ENCODE measurements at places on chromosomes 16 and 17. TPM values are rescaled to one million over a fixed set of nuclear protein-coding genes. Genes with fewer than 3 reads are reported as not detected.
A peak's percentile ranks its signal among the peaks of the same experiment; 100 is the strongest.

DNA sequence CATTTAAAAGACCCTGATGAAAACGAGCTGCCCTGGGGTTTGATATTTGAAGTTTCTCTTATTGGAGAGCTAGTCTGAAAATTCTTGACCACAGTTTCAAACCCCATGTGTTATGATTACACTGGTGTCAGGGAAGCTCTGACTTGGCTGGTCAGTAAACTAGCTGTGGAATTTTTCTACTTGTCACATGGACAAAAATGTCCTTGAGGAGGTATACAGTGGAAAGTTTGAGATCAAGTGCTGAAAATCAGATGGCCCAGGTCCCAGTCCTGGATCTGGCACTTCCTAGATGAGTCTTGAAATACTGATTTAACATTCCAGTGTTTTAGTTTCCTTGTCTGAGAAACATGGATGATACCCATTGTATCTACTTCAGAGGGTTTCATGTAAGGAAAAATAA is 30.7 kb upstream of the SOX9 start:
- DNase-seq: no peak

GRCh38 chr16:47643323-47644000 is 182.3 kb downstream of the PHKB start:
- DNase-seq: no peak

The HOXB9 gene
- total RNA-seq: not detected

GRCh38 chr17:66716236-66717026 is 118.5 kb upstream of the CACNG5 start:
- no peak for DNase-seq

GRCh38 chr17:76261421-76262215 is 3.5 kb upstream of the UBALD2 start:
- DNase-seq: no peak

The MAFG gene
- total RNA-seq: 30.7 TPM

DNA sequence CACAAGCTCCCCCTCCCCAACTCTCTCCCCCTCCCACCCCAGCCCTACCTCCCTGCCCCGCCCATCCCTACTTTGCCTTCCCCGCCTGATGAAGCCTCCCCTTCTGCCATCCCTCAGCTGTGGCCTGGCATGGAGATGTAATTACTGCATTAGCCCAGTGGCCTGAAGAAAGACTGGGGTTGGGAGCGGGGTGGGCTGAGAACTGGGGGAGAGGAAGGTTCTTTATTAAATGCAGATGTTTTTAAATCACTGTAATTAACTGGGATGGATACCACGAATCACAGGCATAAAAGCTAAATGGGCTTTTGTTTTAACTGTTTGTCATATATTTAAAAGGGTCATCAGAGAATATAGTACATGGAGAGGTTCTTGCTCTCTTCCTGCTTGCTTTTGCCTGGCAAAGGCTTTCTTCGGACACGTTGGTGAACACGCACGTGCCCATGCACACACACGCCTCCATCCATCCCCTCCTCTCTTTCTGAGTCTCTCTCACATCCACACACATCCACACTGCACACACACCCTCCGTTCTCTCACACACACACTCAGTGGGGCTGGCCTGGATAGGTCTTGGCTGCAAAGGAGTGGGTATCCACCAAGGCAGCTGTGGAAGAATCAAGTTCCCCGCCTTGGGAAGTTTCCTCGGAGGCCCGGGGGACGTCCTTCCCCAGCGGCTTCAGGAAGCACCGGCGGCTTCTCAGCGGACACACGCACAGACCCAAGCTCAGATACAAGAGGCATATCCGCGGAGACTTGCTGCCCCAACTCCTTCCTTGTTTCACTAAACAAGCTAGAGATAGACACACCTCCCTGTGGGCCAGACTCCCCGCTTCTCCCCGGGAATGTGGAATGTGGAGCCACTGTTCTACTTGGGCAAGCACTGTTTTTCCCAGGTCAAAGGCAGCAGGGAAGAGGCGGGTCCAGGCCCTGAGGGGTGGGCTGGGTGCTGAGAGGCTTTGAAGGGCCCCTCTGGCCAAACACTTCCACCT is 27.4 kb upstream of the TNRC6C start:
- no peak for DNase-seq

The BAIAP2 gene
- total RNA-seq: 119 TPM

GRCh38 chr17:48262982-48263730 is 155.6 kb downstream of the SNX11 start:
- no peak for DNase-seq

DNA sequence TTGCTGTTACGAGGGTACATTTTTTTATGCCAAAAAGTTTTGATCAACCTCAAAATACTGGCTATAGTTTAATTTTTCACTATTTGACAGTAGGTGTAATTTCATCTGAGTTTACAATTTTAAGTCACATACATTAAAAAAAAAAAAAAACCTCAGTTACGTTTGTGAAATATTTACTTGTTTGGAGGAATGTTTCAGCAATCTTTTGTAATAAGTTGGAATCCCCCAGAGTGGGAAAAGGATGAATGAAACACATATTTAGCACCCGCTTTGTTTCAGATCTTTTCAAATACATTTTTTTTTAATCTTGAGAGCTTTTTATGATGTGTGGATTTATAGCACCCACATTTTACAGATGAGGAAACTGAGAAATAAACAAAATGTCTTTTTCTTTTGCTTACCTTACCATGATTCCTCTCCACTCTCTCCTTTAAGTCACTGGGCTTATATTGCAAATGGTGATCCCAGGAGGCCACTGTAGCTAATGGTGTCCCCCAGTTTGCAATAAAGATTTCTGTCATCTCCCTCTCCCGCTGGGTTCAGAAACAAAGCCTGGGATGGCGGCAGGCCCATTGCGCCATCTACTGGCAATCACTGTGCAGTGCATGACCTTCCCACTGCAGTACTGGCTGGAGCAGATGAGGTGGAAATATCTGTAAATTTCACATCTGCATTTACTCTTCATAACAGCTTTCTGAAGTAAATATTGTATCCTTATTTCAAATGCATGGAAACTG is 27.7 kb downstream of the TBC1D3B start:
- peak; percentile 73 for DNase-seq

DNA sequence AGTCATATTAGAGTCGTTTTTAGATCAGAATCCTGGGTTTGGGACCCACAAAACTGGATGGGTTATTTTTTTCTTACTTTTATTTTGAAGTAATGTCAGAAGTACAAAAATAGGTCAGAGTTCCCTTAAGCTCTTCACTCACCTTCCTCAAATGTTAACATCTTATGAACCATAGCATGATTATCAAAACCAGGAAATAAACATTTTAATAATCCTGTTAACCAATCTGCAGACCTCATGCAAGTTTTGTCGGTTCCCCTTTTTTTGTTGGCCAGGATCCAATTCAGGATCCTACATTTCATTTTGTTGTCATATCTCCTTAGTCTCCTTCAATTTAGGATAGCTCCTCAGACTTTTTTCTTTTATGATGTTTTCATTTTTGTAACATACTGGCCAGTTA is 162.0 kb downstream of the CHD9 start:
- DNase-seq: no peak

DNA sequence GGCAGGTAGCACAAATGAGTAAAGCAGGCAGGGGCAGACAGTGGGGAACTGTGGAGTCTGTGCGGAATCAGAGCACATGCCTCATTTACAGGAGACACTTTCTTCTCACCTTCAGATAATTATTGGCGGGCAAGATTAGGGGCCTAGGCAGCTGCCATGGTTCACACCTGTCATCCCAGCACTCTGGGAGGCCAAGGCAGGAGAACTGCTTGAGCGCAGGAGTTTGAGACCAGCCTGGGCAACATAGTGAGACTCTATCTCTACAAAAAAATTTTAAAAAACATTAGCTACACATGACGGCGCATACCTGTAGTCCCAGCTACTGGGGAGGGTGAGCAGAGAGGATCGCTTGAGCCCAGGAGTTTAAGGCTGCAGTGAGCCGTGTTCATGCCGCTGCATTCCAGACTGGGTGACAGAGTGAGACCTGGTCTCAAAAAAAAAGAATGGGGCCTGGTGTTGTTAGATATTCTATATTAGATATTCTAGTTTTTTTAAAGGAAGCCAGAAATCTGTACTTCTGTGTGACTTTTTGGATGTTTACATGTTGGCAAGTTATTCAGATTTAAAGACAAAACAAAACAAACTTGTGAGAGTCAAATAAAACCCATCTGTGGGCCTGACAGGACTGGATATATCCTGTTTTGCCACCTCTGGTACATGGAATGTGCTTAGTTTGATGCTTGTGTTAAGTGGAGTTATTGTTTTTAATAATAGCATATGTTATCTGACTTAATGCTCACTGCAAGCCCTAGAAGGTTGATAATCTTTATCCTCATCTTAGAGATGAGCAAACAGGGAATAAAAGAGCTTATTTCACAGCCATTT is 4.9 kb upstream of the LPCAT2 start:
- no peak for DNase-seq

DNA sequence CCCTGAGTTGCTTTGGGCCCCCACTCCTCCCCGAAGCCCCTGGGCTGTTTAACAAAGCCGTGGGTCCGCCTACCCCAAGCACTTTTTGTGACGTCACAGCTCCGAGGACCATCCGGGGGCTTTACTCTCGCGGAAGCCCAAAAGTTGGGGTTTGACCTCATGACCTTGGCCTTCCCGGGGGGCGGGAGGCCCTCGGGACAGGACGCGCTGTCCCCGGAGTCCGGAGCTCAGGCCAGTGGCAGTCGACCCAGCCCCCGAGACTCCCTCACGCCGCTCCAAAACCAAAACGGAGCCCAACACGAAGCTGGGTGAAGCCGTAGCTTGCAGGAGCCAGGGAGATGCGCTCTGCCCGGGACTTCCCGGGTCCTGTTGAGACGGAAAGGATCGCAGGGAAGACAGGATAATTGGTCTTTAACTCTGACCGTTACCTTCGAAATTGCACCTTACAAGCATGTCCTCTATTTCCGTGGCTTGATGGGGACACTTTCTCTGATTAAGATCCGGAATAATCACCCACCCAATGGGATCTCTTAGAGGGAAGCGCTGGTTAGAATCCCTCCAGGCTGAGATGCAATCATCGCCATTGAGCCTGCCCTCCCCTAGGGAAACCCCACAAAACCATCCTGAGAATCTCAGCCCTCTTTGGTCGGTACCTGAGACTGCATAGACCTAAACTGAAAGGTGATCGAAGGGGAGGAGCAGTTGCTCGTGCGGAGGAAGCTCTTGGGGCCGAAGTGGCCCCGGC is 4.9 kb upstream of the SOX9 start:
- DNase-seq: no peak

- DNase-seq: no peak
Observed at GRCh38 chr17:48335858-48336500, 94.0 kb downstream of the SKAP1 start.

The DYNLRB2 gene
- total RNA-seq: 7.1 TPM

DNA sequence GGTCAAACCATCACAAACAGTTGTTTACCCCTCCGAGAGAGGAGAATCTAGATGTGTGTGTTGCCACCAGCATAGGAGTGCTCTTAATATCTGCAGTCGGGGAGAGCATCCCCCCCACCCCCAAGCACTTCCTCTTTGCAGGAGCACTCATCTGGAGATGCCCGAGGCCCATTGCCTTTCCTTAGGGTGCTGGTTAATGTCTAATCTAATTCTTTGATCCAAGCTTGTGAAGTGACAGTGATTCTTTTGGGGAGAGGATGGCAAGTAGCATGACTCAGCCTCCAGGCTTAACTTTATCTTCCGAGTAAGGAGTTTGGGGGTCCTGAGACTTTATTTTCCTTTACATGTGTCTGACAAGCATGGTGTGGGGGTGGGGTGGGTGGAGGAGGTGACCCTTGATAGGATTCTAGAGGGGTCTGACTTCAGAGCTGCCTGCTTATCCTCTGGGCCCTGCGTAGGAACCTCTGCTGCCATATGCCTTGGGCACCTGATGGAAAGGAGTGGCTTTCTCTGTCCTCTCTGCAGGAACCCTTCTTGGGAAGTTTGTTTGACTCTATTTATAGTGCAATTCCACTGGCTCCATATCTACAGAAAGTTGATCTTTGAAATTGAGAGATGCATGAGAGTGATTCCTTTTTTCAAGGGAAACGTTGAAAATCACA is 207.1 kb downstream of the SPECC1 start:
- DNase-seq: no peak

The IL21R gene
- total RNA-seq: 6.0 TPM

DNA sequence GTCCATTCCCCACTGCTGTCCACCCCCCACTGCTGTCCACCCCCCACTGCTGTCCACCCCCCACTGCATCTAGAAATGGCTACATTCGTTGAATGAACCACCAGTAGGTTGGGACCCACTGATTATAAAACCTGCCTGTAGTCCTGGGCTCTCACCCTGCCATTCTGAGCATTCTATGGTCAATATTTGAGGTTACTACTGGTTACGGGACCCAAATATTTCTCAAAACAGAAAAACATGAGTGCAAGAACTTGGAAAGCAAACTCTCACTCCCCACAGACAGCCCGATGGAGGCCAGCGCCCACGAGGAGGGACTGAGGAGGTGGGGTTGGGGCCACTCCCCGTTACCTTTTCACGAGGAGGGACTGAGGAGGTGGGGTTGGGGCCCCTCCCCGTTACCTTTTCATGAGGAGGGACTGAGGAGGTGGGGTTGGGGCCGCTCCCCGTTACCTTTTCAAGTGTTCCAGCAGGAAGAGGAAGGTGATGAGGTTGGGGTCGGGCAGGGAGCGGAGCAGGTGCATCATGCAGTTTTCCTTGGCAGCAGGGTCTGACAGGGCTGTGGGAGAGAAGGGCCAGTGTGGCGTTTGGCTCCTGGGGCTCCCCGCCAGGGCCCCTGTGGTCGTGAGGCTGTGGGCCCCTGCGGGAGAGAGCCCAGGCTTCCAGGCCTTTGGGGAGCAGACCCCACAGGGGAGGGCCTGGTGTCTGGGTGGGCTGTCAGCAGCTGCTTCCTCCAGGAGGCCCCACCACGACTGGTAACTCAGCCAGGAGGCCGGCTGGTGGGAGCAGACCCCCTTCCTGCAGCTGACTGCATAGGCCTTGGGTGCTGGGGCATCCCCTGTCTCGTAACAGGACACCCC is 12.5 kb downstream of the TIMM22 start:
- DNase-seq: no peak

- no peak for DNase-seq
Observed at GRCh38 chr17:62995377-62995885, 29.4 kb downstream of the TANC2 start.

The C1QL1 gene
- not detected for total RNA-seq

DNA sequence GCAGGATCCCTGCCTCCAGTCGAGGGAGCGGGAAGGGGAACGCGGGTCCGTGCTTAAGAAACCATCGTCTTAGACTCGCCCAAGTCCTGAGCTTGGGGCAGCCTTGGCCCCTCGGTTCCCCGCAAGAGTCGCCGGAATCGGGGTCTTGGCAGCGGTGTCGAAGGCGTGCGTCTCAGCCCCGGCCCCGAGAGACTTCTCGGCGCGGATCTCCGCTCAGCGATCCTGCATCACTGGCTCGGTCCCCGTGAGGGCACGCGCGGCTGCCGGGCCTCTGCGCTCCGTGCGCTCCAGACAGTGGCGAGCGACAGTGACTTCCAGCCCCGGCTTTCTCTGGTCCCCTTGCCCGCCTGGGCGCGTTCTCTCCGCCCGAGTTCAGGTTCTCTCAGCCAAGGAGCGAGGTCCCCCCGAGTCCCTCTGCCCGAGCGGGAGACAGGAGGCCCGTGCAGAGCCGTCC is 380 bp downstream of the HS3ST3A1 start:
- DNase-seq: no peak

GRCh38 chr17:8806926-8807550 is 7.9 kb upstream of the MFSD6L start:
- no peak for DNase-seq

Measured in lower lobe of right lung (tissue), 2 donors.